ENCODE measurements at places on chromosomes 5 and 9. TPM values are rescaled to one million over a fixed set of nuclear protein-coding genes. Genes with fewer than 3 reads are reported as not detected.

The NR6A1 gene
- total RNA-seq: 86.4 TPM

- H3K4me3 ChIP-seq: no peak overlapping the region
- no peaks in the 10 kb centered on the region for H3K27me3 ChIP-seq
- no peak for DNase-seq
- no peak overlapping the region for H3K27ac ChIP-seq
- H3K36me3 ChIP-seq: peaks cover 1% of the 10 kb centered on the region
Measured at GRCh38 chr5:61245936-61246335, 83.7 kb upstream of the SMIM15 start.

DNA sequence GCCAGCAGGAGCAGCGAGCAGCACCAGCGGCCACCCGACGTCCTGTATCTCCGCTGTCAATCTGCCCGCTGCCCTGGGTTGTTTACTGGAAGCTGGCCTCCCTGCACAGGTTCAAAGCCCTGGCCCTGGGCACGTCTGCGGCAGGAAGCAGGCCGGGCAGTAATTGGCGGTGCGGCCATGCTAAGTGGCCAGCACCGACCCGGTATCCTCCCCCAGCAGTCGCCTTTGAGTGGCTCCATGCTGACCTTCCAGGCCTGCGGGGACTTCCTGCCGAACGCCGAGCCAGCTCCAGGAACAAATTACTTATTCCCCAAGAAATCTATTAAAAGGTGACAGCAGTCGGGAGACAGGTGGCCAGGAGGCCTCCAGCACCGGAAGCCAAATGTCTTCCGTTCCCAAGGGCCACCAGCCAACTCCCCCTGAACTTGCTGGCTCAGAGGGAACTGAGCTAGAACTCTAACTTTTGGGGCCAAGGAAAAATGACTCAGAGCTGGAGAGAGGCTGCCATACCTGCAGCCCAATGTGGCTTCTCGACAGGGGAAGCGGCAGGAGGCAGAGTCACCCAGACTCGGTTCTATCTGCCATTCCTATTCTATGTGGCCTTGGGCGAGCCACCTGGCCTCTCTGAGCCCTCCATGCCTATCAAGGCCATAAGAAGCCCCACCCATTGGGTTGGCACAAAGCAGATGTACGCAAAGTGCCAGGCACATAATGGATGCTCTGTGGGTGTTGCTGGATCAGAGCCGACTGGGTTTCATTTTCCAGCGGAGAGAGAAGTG, 13.7 kb upstream of the PSMB7 start:
- no peaks in the 10 kb centered on the region for H3K4me1 ChIP-seq
- DNase-seq: no peak
- H3K4me3 ChIP-seq: no peak overlapping the region

DNA sequence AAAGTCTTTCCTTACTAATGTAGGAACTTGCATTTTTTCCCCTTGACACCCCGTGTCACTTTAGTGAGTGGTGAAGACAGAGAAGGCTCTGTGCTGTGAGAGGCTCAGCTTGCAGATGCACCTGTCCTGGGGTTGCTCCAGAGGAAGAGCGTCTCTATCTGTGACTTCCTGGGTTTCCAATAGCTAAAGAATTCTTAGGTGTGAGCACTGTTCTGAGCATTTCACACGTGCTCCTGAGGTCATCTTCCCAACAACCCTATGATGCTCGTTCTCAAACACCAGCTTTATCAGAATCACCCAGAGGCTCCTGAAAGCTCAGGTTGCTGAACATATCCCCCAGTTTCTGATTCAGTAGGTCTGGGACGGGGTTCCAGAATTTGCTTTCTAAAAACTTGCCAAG, 6.4 kb upstream of the CTSV start:
- no peak overlapping the region for H3K27ac ChIP-seq
- DNase-seq: no peak
- H3K36me3 ChIP-seq: no peaks in the 10 kb centered on the region
- H3K4me1 ChIP-seq: peaks cover 9% of the 10 kb centered on the region
- no peak overlapping the region for H3K4me3 ChIP-seq
- H3K27me3 ChIP-seq: peaks cover 3% of the 10 kb centered on the region

GRCh38 chr9:123696476-123696875, 233.4 kb downstream of the DENND1A start:
- peaks cover 78% of the 10 kb centered on the region for H3K27me3 ChIP-seq
- no peak overlapping the region for H3K4me3 ChIP-seq
- DNase-seq: no peak
- H3K36me3 ChIP-seq: peaks cover 3% of the 10 kb centered on the region
- H3K4me1 ChIP-seq: no peaks in the 10 kb centered on the region

Data from progenitor cell of endocrine pancreas (in vitro differentiated cells).